ENCODE measurements at places on chromosomes 5 and 9.

GRCh38 chr5:131473731-131474130, 161.3 kb downstream of the RAPGEF6 start:
- no peak for DNase-seq

DNA sequence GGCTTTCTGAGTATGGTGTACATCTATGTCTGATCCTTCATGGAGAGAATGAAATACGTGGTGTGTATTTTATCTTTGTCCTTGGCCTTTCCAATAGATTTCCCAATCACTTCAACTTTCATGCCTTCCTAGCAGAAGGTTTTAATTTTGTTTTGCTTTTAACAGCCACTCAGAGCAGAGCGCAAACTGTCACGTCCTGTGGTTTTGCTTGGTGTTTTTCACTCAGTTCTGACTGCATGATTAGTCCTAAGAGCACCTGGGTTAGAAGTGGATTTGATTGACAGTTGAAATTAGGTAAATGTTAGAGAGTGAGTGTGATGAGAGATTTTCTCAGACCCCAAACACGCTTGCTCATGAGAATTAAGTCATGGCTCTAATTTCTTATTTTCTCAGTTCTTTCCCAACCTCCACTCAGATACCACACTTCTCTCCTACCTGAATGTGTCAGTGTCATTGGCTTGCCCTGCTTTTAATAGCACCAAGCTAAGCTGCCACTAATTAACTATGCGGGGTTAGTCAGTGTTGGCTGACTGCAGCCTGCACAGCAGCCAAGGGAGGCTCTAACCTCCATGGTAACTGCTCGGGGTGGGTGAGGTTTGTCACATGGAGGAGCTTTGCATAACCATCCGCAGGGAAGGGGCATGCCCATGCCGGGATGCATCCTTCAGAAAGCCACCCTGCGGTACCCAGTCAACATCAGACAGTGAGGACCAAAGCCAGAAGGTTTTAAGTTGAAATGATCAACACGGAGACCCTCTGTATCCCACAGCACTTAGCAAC, 173.4 kb downstream of the NR3C1 start:
- DNase-seq, result peak; percentile 58

GRCh38 chr5:111997711-111998110, 240.7 kb upstream of the NREP start:
- DNase-seq, result no peak

- DNase-seq, result no peak
Observed at GRCh38 chr5:171429543-171429910, 10.1 kb downstream of the FGF18 start.

- no peak for DNase-seq
Observed at GRCh38 chr5:170809551-170809950, 26.0 kb downstream of the GABRP start.

- DNase-seq, result no peak
Observed at GRCh38 chr5:107418902-107419301, 251.8 kb downstream of the EFNA5 start.

- no peak for DNase-seq
Observed at GRCh38 chr9:38181232-38181631, 112.2 kb upstream of the SHB start.

GRCh38 chr5:140420665-140421361, 19.2 kb downstream of the ANKHD1 start:
- DNase-seq, result no peak

DNA sequence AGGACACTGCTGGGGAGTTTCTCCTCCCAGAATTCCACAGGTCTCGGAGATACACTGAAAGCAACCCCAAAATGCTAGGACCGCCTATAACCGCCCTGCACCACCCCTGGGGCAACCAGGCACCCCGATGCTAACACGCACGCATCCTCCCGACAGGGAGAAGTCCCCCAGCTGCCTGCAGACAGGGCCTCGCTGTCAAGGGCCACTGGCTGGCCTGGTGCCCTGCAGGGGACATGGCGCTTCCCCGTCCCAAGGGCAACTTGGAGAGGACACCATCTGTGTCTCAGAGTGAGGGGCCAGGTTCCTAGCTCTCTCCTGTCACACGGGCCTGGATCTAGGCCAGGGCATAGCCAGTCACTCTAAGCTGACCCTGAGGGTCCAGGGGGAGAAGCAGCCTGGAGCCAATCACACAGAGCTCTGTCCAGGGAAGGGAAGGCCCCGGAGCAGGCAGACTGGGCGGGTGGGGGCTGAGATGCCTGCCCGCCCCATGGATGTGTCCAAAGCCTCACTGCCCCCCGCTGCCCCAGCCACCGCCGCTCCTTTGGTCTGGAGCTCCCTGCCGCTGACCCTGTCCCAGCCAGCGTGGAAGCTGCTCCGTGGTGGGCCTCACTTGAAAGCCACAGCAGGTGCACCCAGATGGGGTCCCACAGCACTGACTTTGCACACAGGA, 9.7 kb downstream of the NOTCH1 start:
- DNase-seq, result no peak

DNA sequence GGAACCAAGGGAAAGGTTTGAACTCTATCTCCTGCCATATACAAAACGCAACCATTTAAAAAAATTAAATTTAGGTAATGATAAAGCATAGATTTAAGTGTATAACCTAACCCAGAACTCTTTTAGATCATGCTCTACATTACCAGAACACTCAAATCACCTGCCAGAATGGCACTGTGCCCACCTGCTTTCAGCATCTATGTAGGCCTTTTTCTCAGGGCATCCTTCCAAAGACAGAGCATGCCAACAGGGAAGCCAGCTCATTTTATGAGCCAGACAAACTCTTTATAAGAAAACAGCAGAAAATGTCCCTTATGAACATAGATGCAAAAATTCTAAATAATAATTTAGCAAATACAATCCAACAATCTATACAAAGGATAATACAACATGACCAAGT, 47.9 kb upstream of the SMAD5 start:
- no peak for DNase-seq

DNA sequence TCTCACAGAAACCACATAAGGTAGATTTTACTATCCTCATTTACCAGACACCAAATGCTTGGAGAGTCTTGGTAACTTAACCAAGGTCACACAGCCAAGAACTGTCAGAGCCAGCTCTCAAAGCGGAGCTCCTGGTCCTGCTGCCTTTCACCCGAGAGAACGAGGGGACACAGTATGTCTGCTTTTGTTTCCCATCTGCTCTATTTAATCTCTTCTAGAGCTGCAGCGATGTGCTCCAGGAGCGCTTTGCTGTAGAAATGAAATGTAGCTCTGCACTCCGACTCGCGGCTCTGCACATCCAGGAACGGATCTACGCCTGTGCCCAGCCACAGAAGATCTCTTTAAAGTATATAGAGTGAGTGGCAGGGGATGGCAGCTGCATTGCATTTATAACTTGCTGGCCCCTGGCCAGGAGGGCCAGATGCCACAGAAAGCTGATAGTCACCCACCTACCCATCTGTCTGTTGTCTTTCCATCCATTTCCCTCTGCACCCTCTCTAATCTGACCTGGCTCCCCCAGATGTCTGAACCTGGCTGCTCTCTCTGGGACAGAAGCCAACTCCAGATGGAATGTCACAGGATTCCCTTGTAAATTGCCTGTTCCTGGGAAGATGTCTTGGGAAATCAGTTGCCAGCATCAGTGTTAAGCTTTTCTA, 21.4 kb upstream of the TRMT10B start:
- no peak for DNase-seq

DNA sequence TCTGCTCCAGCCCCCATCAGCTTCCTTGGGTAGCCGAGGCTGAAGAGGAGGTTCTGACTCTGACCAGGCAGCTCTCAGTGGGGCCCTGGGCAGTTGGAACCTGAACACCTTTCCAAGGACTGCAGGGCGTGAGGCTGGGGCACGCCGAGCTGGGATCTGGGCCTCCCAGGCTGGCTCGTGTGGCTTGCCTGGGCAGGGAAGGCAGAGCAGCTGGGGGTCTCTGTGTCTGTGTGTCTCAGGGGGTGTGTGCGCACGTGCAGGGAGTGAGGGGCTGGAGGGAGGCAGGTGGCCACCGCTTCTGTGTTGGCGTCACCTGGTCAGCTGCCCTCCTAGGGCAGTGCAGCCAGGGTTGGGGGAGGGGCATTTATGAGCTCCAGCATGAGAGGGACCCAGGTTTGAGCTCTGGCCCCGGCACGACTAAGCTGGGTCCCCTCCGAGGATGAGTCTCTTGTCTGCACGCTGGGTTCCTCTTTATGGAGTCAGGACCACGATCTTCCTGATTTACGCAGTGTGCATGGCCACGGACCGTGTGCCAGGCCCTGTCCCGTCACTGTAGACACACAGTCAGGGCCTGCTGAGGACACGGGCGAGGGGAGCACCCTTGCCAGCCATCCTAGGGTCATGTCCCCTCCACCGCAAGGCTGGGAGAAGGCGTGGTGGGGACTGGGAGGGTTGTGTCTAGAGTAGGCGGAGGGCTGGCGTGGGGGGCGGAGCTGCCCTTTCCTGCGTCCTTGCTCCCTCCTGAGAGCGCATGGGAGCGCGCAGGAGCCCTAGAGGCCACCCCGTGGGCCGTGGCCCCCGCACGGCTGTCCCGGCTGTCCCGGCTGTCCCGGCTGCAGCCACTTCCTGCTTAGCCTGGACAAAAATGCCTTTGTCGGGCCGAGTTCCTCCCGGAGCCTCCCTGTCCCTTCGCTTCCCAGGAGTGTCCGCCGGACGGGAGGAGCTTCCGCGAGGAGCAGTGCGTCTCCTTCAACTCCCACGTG, 4.6 kb downstream of the ADAMTSL2 start:
- no peak for DNase-seq

- DNase-seq, result no peak
Observed at GRCh38 chr5:108700930-108701329, 46.8 kb upstream of the FER start.

GRCh38 chr5:39021413-39021812, 52.8 kb downstream of the RICTOR start:
- DNase-seq, result no peak

- DNase-seq, result no peak
Observed at GRCh38 chr9:109986521-109986991, 206.6 kb downstream of the PALM2AKAP2 start.

DNA sequence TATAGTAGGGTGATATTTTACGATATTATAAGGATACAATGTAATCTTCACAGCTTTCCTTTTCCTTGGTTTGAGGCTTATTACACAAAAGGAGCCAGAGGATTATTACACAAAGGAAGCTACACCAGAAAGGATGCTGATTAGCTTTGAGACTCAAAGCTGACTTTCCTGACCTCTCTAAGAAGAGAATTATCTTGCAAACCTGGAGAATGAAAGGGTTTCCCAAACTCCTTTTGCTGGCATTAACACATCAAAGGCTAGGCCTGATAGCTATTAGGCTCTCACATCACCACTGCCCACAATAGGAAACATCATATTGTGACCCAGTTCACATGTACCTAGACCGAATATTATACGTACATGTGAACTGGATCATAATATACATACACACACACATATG, 34.2 kb upstream of the CHD1 start:
- no peak for DNase-seq

GRCh38 chr5:139181835-139182452, 16.2 kb downstream of the SIL1 start:
- DNase-seq, result no peak

GRCh38 chr5:16849775-16850174, 86.3 kb downstream of the MYO10 start:
- DNase-seq, result no peak

GRCh38 chr5:179914032-179914755, 6.5 kb upstream of the TBC1D9B start:
- DNase-seq, result peak; percentile 14

- DNase-seq, result no peak
Observed at GRCh38 chr9:70816316-70816715, 305.1 kb downstream of the TRPM3 start.

DNA sequence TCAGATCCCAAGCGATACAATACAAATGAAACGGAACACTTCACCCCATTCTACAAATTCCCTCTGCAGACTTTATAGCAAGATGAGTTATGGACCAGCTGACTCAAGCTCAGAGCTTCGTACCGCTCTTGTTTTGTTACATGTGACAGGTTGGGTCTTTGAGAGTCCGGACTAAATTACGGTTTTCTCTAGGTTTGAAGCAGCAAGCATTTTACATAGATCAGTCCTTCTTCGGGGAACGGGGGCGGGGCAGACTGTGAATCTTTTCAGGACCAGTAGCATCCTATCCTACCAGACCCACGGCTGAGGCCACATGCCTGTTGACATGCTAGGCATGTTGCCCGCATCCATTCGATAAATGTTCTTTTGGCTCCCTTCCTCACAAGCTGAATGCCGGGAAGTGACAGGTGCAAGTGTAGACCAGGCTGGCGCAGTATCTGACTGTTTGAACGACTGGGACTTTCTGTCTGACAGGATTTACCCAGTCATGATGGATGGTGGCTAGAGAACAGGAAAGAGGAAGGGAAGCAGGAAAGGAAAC, 811.0 kb upstream of the GRAMD2B start:
- no peak for DNase-seq

DNA sequence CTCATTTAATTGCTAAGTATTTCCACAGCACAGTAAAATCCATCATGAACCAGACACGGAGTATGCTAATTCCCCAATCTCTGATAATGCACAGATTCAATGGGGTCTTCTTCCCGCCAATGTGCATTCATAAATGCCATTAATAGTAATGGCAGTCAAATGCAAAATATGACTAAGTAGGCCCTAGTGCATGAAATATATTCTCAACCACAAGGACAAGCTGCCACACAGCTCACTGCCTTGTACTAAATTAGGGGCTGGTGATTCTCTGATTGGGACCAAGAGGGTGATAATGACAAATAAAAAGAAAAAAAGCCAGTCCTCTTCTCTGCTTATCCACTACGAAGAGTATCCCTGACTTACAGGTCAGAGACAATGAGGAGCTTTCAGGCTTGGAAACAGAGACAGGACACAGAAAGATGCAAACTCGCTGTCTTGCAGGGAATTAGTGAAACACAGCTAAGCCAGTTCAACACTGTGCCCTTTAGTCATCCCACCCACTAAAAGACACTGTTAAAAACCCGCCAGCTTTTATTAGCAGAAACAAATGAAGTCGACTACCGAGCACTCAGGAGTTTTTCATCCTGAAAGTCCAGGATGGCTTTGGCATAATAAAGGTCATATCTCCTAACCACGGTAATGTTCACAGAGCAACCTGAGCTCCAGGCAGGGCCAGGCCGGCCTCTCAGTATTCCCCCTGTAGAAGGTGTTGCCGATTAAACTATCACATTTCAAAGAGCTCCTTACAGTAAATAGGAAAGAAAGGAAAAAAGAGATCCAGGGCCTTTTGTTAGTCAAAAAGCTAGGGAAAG, 148.1 kb downstream of the EBF1 start:
- no peak for DNase-seq

- DNase-seq, result no peak
Observed at GRCh38 chr9:22512495-22512894, 65.9 kb downstream of the DMRTA1 start.

GRCh38 chr5:31476738-31477141, 55.2 kb downstream of the DROSHA start:
- no peak for DNase-seq

DNA sequence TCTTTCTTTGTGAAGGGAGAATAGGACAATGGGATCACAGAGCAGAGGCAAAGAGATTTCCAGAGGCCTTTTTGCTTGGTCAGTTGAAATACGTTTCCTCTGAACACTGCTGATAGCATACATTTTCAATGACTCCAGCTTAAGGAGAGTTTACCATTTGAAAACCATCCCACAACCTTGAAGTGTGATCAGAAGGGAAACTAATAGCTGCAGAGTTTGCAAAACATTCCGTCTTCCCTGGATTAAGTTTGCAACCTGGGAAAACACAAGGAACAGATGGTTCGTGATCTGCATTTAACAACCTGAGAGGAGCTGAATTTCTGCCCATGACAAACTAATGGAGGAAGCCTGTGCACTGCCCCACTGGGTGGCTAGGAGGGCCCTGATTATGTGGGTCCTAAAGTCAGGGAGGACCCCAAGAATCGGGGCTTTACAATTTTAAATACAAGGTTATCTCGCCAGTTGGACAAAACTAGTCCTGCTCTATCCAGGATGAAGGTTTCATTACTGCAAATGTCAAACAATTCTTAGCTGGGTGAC, 35.6 kb downstream of the MTX3 start:
- no peak for DNase-seq

GRCh38 chr9:126420643-126421564, 94.3 kb downstream of the MVB12B start:
- DNase-seq, result no peak
